ENCODE measurements at places on chromosomes 7 and 10.

DNA sequence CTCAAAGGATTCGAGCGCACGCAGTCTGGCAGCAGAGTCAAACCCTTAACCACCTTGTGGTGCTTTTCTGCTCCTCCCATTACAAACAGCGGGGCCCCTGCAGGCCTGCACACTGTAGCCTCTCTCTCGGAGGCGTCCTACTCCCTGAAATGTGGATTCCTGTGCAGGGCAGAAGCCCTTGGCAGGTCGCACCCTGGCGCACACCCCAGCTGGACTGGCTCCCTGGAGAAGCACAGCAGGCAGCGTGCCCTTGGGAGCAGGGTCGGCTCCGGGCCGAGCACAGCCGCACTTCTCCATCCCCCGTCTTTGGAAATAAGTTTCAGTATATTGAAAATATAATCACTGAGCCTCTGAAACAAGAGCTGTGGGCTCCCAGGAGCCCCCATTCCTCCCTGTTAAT, 144.1 kb downstream of the C10orf105 start:
- DNase-seq = no peak

DNA sequence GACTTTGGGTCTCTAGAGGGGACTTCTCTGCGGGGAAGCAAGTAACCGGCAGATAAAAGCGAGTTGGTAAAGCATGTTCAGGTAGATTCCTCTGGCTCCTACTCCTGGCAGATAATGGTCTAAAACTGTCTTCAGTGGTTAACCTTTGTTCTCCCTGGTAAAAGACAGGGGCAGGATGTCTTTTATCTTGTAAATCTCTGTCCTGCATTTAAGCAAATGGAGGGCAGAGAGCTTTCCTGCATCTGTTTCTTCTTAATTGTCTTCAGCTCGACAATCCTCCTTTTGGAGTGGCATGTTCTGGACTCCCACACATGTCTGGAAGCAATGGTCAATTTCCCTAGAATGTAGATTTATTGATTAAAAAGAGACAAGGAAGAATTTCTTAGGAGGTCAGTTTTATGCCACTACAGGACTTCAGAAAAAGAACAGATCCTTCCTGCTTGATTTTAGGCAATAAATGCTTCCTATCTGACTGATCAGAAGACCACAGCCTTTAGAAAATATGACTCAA, 16.6 kb downstream of the C7orf33 start:
- DNase-seq = no peak

- no peak for DNase-seq
Observed at GRCh38 chr7:36001546-36001945, 151.5 kb upstream of the EEPD1 start.

GRCh38 chr7:127532736-127533135, 52.7 kb downstream of the GCC1 start:
- DNase-seq = no peak

DNA sequence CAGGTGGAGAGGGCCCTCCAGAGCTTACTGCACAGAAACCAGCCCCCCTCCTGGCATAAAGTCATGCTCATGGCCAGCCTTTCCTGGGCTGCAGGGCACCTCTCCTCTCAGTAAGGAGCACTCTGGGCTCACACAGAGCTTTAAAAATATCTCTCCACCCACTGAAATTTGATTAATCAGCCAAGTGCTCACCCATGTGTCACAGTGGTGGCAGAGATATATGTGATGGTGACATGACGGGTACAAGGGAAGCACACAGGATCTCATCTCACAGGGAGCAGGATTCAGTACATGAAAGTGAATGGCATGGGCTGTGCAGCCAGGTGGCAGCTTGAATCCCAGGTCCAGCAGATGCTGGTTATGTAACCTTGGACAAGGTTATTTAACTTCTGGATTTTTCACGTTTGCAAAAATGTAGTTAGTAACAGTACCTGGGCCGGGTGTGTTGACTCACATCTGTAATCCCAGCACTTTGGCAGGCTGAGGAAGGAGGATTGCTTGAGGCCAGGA, 144.8 kb downstream of the CALN1 start:
- no peak for DNase-seq

- no peak for DNase-seq
Observed at GRCh38 chr10:62652114-62652513, 152.4 kb upstream of the ADO start.

DNA sequence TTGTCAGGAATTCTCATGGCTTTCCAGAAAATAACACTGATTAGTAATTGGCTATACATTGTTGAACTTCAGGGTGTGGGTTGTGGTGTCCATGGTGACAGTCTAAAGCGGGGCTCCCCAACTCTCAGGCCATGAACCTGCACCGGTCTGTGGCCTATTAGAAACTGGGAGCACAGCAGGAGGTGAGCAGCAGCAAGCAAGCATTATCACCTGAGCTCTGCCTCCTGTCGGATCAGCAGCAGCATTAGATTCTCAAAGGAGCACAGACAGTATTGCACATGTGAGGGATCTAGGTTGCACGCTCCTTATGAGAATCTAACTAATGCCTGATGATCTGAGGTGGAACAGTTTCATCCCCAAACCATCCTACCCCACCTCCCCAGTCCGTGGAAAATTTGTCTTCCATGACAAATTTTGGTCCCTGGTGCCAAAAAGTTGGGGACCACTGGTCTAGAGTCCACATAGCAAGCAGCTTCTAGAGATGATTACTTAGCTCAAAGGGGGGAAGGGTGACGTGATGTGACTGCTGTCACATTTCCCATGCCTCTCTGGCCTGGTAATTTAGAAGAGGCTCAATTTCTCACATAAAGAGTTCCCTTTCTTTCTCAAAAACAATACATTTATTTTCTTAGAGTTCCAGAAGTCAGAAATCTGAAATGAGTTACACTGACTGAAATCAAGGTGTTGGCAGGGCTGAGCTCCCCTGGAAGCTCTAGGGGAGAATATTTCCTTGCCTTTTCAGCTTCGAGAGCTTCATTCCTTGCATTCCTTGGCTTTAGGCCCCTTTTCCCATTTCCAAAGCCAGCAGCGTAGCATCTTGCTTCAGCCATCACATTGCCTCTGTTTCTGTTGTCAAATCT, 17.6 kb upstream of the FAM221A start:
- DNase-seq = no peak

DNA sequence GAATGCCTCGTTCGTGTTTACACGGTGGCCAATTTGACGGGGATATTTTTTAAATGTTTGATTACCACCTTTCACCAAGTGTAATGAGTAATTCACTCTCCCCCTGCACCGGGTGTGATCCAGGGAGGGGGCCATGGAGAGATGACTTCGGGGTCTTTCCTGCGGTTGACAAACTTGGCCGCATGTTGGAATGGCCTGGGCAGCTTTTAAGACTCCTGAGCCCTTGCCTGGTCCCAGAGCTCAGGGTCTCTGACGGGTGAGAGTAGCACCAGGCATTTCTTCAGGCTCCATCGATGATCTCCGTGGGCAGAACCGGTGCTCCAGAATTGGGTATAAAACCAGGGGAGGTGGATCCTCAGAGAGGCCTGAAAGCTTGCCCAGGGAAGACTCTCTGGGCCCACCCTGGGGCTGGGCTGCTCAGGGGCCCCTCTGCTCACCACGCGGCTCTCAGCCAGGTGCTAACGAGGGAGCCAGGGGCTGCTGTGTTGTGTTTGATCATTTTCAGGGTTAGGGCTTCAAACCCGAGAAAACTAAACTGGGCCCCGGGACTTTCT, 882 bp downstream of the ZNF282 start:
- DNase-seq = no peak
